ENCODE measurements at places on chromosomes 13 and 19.

- no peak for DNase-seq
Observed at GRCh38 chr19:29524912-29525831, 622 bp upstream of the VSTM2B start.

DNA sequence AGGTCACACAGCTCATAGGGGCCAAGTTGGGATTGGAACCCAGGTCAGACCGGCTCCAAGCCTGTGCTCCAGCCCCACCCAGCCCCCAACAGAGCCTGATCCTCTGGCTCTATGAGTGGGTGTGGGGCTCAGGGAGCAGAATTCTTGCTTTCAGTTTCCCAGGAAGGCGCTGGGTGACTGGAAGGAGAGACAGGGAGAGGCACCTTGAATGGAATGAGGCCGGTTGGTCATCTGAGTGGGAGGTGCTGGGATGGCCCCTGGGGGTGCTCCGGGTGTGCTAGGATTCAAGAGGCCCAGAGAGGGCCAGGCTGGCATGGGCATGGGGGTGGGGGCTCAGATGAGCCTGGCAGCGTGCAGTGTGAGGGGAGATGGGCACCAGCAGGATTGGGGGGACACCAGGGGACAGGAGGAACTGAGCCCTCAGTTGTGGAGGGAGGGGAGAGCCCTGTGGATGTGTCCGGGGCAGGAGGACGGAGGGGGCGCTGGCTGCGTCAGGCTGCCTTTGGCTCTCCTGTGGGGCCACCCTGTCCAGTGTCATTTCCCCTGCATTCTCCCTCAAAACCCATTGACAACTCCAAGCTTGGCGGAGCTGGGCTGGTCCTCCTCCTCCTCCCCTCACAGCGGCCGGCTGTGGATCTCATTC, 31.2 kb upstream of the ANKRD10 start:
- DNase-seq: no peak

DNA sequence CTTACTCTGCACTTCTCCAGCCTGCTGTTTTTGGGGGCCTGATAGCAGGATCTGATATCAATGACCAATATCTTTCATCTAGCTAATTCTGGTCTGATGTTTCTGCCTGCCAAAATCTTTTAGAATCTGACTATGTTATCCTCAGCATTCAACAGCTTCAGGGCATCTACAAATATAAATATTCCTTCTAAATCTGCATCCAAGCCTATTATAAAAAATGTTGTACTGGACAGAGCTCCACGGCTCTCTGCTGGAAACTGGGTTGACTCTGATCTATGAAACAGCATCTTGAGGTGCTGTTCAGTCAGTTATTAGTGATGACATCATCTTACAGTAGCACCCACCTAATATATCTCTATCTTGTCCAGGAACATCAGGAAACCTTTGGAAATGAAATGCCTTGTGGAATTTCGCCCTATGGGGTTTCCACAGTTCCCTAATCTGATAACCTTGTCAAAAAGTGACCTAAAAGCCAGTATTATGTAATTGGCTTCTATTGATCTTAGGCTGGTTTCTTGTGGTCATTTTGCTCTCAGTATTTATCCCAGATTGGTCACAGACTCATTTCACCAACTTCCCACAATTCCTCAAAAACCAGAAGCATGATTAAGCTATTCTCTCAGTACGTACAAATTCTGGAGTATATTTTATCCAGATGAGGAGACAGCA, 33.0 kb downstream of the ERICH6B start:
- no peak for DNase-seq

DNA sequence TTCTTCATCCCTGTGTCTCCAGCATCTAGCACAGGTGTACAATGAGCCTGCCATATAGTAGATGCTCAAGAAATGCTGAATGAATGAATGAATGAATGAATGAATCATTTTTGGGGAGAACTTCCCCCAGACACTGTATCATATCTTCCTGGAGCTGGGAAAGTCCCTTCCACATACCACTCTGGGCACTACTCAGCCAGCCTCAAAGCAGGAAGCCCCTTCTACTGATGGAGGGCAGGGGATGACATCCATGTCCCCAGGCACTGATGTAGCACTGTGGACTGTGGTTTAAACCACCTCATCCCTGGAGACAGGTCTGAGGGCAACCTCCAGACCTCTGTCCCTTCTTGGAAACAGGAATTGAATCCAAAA, 4.8 kb downstream of the GNA15 start:
- DNase-seq: no peak

DNA sequence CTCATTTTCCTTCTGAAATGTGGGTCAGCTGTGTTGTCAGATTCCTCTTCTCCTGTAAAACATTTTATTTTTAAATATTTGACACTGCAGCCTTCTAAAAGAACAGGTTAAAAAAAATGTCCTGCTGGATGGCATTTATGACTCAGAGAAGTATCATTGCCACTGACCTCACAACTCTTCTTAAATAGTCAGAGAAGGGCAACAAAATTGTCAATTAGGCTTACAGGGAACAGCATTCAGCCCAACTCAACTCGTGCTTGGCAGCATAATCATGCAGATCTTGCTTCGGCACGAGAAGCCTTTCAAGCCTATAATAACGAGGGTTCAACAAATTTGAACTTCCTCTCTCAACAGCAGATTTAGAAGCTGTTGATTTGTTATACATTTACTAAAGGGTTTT, 296.7 kb upstream of the DACH1 start:
- no peak for DNase-seq

DNA sequence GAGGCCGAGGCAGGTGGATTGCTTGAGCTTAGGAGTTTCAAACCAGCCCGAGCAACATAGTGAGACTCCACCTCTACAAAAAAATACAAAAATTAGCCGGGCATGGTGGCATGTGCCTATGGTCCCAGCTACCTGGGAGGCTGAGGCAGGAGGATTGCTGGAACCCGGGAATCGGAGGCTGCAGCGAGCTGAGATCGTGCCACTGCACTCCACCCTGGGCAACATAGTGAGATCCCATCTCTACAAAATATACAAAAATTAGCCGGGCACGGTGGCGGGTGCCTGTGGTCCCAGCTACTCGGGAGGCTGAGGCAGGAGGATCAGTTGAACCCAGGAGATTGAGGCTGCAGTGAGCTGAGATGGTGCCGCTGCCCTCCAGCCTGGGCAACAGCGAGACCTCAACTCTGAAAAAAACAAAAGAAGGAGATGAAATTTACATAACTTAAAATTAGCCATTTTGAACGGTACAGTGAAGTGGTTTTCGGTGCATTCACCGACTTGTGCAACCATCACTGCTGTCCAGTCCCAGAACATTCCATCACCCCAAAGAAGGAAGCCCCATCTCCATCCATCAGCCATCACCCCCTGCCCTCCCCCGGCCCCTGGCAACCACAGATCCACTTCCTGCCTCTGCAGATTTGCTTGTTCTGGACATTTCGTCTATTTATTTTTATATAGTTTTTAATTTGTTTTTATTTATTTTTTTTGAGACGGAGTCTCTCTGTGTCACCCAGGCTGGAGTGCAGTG, 1.6 kb upstream of the AZU1 start:
- no peak for DNase-seq

- no peak for DNase-seq
Observed at GRCh38 chr19:37699057-37699456, 20.5 kb downstream of the ZNF607 start.

- no peak for DNase-seq
Observed at GRCh38 chr13:62418376-62418775, 1002.7 kb upstream of the PCDH20 start.

GRCh38 chr13:77062097-77062496, 35.1 kb upstream of the FBXL3 start:
- no peak for DNase-seq

Data from astrocyte of the cerebellum (primary cell).